CD8-positive, alpha-beta memory T cell (primary cell): ENCODE measurements at places on chromosomes 1 and 21. TPM values are rescaled to one million over a fixed set of nuclear protein-coding genes. Genes with fewer than 3 reads are reported as not detected.

Gene HRNR
- total RNA-seq: not detected

Gene SPOCD1
- not detected for total RNA-seq

Gene TTC22
- total RNA-seq: 2.8 TPM

Gene DENND2C
- total RNA-seq: 0.75 TPM

Gene KMO
- 1.4 TPM for total RNA-seq

Gene LCE3C
- not detected for total RNA-seq

DNA sequence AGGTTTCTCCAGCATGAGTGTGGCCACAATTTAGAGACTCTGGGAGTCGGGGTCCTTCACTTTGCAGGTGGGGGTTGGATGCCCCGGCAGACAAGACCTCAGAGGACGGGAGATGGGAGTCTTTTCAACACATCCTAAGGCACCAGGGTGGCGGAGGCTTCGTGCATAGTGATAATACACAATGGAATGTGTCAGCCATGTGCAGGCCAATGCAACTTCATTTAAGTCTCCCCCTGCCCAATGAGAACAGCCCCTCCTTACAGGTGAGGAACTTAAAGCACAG lies 75.9 kb upstream of the IFFO2 start:
- no peaks in the 10 kb centered on the region for H3K36me3 ChIP-seq
- H3K4me1 ChIP-seq: peaks cover 5% of the 10 kb centered on the region
- DNase-seq: no peak
- no peak overlapping the region for H3K4me3 ChIP-seq

DNA sequence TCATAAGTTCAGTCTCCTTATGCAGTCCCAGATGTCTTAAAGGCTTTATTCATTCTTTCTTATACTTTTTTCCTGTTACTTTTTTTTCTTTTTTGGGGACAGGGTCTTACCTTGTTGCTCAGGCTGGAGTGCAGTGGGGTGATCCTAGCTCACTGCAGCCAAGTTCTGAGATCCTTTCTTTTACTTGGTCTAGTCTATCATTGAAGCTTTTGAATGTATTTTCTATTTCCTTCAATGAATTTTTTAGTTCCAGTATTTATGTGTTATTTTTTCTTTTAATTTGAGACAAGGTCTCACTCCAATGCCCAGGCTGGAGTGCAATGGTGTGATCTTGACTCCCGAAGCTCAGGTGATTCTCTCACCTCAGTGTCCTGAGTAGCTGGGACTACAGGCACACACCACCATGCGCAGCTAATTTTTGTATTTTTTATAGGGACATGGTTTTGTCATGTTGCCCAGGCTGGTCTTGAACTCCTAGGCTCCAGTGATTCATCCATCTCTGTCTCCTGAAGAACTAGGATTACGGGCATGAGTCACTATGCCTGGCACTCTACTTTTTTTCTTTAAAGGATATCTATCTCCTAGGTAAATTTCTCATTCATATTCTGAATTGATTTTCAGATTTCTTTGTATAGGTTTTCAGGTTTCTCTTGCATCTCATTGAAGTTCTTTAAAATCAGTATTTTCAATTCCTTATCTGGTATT lies 26.1 kb upstream of the GTF2B start:
- H3K27ac ChIP-seq: no peak overlapping the region
- H3K4me1 ChIP-seq: no peaks in the 10 kb centered on the region
- no peaks in the 10 kb centered on the region for H3K27me3 ChIP-seq
- H3K4me3 ChIP-seq: no peak overlapping the region
- no peak for DNase-seq

GRCh38 chr1:168582688-168583336 lies 6.4 kb downstream of the XCL1 start:
- no peak overlapping the region for H3K27ac ChIP-seq
- H3K4me3 ChIP-seq: no peak overlapping the region
- H3K36me3 ChIP-seq: no peaks in the 10 kb centered on the region
- DNase-seq: no peak
- no peaks in the 10 kb centered on the region for H3K27me3 ChIP-seq

DNA sequence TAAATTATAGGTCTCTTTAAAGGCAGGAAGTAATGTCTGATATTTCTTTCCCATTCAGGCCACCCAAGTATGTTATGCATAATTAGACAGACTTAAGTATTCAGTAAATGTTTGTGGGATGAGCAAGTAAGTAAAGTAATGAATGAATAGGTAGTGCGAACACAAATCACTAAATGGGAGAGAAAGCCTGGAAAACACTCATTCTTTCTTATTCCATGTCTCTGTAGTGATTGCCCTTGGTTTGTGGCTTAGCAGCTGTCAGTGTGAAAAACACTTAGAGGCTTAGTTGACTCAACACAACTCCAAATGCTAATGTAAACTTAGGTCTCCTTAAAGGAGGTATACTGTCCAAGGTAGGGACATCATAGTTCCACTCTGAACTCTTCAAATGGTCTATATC lies 182.5 kb downstream of the ZC3H11B start:
- no peaks in the 10 kb centered on the region for H3K27me3 ChIP-seq
- no peak overlapping the region for H3K27ac ChIP-seq
- H3K4me1 ChIP-seq: no peaks in the 10 kb centered on the region

DNA sequence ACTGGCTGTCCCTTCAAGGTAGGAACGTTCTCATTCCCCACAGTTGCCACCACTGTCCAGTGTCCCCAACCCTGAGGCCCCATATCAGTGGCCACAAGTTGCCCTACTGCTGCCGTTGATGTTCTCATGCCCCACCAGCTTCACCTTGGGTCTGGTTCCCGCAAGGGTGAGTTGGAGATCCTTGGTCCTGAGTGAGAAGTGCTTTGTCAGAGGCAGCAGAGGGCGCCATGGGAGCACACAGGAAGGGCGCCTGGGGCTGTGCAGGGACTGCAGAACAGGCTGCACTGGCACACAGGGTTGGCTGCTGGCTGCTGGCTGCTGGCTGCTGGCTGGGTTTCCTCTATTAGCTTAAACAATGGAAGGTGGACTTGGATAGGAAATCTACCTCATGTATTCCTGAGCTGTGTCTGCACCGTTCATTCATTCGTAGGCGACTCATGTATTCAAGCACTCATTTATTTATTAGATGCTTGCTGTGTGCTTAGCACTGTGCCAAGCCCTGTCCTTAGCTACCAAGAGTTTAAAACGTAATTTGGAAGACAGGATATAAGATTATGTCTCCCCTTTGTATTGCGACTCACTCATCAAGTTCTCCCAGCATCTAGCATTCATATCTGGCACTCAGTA lies 2.1 kb upstream of the S100A9 start:
- H3K4me3 ChIP-seq: no peak overlapping the region
- H3K4me1 ChIP-seq: peaks cover 13% of the 10 kb centered on the region
- H3K36me3 ChIP-seq: no peaks in the 10 kb centered on the region
- H3K27me3 ChIP-seq: no peaks in the 10 kb centered on the region
- no peak for DNase-seq

DNA sequence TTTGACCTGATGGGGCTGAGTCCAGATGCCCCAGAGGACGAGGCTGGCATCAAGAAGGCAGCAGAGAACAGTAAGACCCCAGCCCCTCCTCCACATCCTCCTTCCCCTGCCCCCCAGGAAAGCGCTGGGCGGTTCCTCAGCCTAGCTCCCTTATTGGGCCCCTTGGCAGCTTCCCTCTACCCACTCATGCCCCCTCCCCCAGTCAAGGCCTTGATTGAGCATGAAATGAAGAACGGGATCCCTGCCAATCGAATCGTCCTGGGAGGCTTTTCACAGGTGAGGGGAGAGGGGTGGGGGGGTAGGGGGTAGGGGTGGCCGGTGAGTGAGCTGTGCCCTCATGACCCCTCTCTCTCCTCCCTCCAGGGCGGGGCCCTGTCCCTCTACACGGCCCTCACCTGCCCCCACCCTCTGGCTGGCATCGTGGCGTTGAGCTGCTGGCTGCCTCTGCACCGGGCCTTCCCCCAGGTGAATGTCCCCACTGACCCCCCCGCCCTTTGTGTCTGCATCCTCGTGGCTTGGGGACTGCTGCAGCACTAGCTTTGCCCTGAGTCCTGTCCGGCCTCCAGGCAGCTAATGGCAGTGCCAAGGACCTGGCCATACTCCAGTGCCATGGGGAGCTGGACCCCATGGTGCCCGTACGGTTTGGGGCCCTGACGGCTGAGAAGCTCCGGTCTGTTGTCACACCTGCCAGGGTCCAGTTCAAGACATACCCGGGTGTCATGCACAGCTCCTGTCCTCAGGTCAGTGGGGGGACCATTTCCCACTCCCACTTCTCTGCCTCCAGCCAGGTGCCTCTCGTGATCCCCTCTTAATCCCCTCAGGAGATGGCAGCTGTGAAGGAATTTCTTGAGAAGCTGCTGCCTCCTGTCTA lies 3.2 kb downstream of the LYPLA2 start:
- no peak overlapping the region for H3K27ac ChIP-seq
- no peaks in the 10 kb centered on the region for H3K36me3 ChIP-seq
- no peak overlapping the region for H3K4me3 ChIP-seq
- no peaks in the 10 kb centered on the region for H3K27me3 ChIP-seq
- peaks cover 31% of the 10 kb centered on the region for H3K4me1 ChIP-seq

- no peak overlapping the region for H3K27ac ChIP-seq
- no peaks in the 10 kb centered on the region for H3K27me3 ChIP-seq
- DNase-seq: no peak
Measured at GRCh38 chr21:26597031-26597430, 23.9 kb upstream of the CYYR1 start.

DNA sequence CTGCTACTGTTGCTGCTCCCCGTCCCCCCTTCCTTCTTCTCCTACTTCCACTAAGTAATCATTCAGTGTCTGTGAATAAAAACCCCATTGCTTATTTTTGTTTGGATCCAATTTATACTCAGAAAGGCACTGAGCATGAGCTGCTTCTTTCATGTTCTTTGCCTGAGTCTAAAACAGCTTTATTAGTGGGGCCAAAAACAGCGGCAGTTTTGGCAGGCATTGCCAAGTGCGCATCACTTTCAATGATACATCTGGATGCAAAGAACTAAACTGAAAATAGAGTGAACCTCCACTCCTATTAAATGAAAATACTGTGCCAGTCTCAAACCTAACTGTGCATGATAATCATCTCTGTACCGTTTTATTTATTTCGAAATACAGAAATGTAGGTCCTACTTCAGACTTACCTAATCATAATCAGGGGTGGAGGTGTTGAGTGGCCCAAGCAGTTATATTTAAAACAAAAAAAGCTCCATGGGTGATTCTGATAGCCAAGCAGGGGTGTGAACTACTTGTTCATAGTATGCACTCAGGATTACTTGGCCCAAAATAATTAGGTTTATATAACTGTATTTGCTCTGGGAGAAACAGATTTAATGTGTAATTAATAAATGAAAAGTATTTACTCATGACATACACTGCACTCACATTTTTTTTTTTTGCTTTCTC lies 48.4 kb downstream of the NEK7 start:
- H3K4me3 ChIP-seq: no peak overlapping the region
- DNase-seq: no peak
- no peaks in the 10 kb centered on the region for H3K36me3 ChIP-seq
- H3K27ac ChIP-seq: no peak overlapping the region
- H3K27me3 ChIP-seq: no peaks in the 10 kb centered on the region

GRCh38 chr1:17061892-17062291 lies 8.1 kb upstream of the SDHB start:
- H3K4me3 ChIP-seq: no peak overlapping the region
- H3K27me3 ChIP-seq: no peaks in the 10 kb centered on the region
- no peaks in the 10 kb centered on the region for H3K4me1 ChIP-seq

DNA sequence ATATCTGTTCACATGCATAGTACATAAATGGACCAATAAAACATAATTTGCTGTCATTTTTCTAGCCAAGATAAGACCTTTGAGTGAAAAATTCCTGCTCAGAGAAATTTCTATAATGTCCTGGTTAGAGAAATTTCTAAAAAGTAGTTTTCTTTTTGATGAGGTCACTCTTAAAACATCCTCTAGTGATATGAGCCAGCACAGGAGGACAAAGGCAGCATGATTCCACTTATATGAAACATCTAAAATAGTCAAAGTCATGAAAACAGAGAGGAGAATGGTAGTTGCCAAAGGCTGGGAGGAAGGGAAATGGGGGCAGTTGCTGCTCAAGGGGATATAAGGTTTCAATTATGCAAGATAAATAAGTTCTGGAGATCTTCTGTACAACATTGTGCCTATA lies 239.4 kb downstream of the BACH1 start:
- no peaks in the 10 kb centered on the region for H3K36me3 ChIP-seq
- no peak overlapping the region for H3K27ac ChIP-seq
- H3K4me3 ChIP-seq: no peak overlapping the region
- no peaks in the 10 kb centered on the region for H3K27me3 ChIP-seq
- DNase-seq: no peak

DNA sequence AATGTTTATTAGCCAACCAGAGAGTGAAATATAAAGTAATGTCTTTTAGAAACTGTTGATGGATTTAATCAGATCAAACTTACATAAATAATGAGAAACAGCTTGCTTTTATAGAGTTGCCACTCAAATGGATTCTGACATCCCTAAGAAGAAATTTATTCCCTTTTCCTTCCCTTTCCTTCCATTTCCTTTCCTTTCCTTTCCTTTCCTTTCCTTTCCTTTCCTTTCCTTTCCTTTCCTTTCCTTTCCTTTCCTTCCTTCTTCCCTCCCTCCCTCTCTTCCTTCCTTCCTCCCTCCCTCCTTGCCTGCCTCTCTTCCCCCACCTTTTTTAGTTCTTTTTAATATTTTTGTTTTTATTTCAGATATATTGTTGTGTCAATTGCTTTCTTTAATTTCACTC lies 27.3 kb downstream of the PRRX1 start:
- DNase-seq: no peak
- H3K27ac ChIP-seq: no peak overlapping the region
- no peak overlapping the region for H3K4me3 ChIP-seq

DNA sequence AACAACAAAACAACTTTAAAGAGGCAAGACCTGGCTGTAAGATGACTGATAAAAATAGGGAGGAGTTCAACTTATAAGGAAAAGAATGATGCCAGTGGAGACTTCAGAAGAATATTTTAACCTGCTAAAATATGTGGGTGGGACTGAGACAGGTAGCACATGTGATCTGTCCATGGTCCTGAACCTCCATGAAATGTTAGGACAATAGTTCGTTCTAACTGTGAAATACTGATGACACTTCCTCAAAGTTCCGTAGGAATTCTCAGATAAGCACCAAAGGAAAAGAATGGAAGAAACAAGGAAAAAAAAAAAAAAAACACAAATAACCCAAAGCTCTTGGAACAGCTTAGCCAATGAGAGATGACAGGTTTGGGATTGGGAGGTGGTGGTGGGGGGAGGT lies 44.7 kb downstream of the CDC42BPA start:
- H3K27ac ChIP-seq: no peak overlapping the region
- no peaks in the 10 kb centered on the region for H3K4me1 ChIP-seq
- H3K27me3 ChIP-seq: no peaks in the 10 kb centered on the region
- H3K4me3 ChIP-seq: no peak overlapping the region

- no peaks in the 10 kb centered on the region for H3K4me1 ChIP-seq
- no peak overlapping the region for H3K27ac ChIP-seq
Measured at GRCh38 chr1:26582053-26582835, 52.7 kb downstream of the RPS6KA1 start.

- H3K27me3 ChIP-seq: no peaks in the 10 kb centered on the region
- H3K36me3 ChIP-seq: no peaks in the 10 kb centered on the region
- H3K4me1 ChIP-seq: no peaks in the 10 kb centered on the region
- H3K27ac ChIP-seq: no peak overlapping the region
- H3K4me3 ChIP-seq: no peak overlapping the region
Measured at GRCh38 chr21:40143822-40144525, 276.7 kb downstream of the PCP4 start.
